ENCODE measurements at places on chromosomes 13 and 19.

DNA sequence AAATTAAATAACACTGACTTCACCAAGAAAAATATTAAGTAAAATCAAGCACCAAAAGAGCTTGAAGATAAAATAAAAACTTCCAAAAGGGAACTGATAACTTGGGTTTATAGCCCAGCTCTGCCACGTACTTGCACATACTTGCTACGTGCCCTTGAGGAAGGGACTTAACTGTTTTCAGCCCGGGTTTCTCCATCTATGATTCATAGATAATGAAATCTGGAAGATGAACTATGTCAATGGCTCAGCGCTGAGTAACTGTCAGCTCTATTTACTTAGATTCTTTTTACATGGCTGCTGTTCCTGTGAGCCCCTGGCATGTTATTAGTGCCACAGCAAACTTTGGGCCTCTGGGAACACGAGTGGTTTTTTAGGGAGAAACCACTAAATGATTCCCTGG lies 9.6 kb upstream of the ZC3H13 start:
- DNase-seq: no peak

GRCh38 chr13:70125693-70126092 lies 17.4 kb upstream of the KLHL1 start:
- no peak for DNase-seq

DNA sequence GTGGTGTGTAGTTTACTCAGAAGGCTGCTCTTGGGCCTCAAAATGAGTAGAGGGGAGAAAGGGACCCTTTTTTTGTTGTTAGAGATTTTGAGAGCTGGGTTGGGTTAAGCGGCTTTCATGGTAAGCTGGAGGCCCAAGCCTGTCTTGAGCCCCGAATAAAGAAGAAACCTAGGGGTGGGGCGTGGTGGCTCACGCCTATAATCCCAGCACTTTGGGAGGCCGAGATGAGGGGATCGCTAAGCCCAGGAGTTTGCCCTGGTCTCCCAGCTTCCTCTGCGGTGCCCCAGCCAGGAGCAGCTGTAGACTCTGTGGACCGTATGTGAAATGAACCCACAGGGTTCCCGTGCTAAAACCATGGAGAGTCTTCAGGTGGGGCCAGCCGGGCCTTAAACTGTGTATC lies 56.1 kb downstream of the KDM4B start:
- DNase-seq: no peak

GRCh38 chr13:111031531-111031961 lies 83.6 kb upstream of the ARHGEF7 start:
- no peak for DNase-seq

Measured in GDM1 (cell line).